ENCODE measurements at places on chromosomes 7 and 10. TPM values are rescaled to one million over a fixed set of nuclear protein-coding genes. Genes with fewer than 3 reads are reported as not detected.

DNA sequence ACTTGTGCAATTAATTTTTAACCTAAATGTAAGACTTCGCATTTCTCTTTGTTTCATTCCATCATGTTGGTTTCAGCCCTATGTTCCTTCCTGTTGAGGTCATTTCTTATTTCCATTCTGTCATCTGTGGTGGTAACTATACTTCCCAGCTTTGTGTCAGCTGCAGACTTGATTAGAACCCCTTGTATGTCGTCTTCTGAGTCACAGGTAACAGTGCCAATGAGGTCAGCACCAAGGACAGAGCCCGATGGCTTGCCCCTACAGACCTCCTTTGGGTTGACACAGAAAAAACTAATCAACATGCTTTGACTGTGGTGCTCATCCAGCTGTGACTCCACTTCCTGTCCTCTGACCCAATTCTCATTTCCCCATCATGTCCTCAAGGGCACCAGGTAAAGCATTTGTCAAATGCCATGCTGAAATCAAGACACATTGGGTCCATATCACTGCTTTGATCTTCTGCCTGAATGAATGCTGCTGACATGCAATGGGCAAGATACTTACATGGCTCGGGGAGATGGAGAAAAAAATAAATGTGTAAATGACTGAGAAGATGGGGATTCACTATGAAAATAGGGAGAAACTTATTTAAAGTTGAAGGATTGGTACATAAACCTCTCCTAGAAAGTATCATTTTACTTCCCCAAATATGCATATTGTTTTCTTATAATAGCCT lies 25.6 kb upstream of the CRTAC1 start:
- no peak for DNase-seq

Gene KCP
- 0.37 TPM for total RNA-seq

GRCh38 chr10:48490946-48491345 lies 113.9 kb downstream of the ARHGAP22 start:
- no peak for DNase-seq

Gene PNLIPRP3
- total RNA-seq, result 0.20 TPM

DNA sequence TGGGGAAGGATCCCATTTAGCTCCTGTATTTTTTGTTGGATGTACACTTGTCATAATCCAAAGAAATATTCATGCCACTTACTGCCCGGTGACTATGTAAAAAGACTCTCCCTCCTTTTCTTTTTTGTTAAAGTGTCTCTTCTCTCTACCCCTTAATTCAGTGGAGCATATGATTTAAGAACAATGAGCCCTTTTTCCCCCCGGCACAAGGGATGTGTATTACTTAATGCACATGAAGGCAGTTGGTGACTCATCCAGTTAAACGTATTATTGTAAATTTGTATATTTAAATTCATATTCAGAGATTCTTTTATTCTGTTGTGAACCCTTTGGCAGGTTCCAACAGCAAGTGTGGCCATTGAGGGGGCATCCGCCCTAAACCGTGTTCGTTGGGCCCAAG lies 241.9 kb downstream of the SLC25A13 start:
- DNase-seq, result no peak

Gene SAP25
- total RNA-seq, result 16.0 TPM

DNA sequence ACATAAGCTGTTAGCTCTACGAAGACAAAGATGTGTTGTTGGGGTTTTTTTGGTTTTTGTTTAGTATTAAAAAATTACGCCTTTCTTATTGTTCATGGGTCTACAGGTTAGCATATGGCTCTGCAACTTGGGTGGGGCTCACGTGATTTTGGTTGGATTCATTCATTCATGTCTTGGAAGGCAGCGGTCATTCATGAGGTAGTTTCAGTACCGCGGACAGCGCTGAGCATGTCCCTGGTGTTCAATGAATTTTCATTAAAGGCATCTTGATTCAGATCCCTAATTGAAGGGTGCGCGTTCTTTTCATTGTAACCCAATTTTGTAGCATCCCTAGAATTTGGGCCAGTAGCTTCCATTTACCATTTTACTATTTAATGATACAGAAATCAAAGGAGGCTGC lies 42.9 kb upstream of the TCERG1L start:
- DNase-seq, result no peak

DNA sequence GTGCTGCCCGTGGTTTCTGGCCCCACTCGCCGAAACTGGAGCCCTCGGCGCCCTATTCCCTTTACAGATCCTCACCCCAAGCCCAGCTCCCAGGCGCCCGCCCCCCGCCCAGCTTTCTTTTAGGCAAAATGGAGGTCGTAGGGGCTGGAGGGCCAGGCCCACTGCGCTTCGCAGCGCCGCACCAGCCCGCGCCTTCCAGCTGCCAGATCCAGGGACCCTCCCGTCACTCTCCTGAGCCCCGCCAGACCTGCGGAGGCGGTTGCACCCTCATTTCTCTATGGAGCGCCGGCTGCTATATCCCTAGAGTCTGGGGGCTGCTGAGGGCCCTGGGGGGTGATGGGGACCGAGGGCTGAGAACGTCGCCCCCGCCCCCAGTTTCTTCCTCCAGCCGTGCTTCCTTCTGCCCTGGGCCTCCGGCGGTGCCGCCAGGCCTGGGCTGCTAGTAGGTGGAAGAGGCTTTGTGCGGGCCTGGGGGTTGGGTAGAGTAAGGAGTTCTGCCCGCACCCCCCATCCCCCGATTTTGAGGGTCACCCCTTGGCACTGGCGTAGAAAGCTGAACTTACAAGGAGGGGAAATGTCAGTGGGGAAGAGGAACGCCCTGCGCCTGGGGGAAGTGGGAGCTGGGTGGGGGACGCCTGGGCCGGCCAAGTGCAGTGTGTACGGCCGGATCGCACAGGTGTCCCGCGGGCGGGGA lies 1.0 kb downstream of the GNB2 start:
- no peak for DNase-seq

DNA sequence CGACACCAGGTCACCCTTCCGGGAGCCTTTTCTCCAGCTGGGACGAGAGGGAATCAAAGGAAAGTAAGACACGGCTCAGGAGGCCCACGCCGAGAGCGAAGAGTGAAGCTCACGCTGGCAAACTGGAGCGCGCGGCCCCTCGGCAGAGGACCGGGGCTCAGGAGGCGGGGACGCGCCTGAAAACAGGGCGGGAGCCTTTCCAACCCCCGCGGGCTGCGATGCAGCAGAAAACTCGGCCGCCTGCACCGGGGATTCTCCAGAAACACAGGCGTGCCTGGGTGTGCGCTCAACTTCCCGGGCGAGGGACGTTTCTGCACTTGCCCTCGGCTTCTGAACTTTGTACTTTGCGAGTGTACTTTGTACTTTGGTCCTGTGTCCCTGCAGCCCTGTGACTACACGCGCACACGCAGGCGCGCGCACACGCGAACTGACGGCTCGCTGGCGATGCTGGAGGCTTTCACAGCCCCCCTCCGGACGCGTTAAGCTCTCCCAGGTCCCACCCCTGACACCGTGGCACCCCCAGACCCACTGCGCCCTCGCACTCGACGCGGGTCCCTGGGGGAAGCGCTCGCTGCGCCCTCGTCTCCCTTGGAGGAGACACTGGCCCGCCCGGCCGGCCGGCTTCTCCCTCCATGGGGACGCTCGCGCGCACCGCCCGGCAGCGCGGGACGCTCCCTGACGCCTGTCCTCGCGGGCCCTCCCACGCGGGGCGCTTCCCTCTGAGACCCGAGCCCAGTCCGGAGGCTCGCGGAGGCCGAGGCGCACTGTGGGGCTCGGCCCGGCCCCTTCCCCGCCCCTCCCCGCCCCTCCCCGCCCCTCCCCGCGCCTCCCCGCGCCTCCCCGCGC lies 588 bp upstream of the PAOX start:
- peak; percentile 72 for DNase-seq

GRCh38 chr7:30116771-30117170 lies 18.0 kb upstream of the MTURN start:
- DNase-seq, result no peak

DNA sequence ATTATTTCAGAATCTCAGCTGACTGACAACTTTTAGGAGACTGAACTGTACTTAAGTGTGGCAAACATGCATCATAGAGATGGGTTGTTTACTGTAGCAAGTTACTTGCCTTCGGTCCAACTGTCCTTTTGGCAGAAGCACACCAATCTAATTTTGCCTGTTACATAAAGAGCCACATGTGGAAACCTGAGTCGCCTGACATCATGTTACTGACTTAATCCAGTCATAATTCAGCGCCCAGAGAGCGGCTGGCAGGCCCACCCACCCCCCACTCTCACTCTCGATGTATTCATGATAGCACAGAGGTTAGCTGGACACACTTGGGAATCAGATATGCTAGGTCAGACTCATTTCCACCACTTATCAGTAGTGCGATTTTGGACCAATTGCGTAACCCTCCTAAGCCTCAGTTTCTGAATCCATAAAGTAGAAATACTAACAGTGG lies 57.3 kb upstream of the CAPZA2 start:
- DNase-seq, result no peak

Gene MYOF
- 121 TPM for total RNA-seq

DNA sequence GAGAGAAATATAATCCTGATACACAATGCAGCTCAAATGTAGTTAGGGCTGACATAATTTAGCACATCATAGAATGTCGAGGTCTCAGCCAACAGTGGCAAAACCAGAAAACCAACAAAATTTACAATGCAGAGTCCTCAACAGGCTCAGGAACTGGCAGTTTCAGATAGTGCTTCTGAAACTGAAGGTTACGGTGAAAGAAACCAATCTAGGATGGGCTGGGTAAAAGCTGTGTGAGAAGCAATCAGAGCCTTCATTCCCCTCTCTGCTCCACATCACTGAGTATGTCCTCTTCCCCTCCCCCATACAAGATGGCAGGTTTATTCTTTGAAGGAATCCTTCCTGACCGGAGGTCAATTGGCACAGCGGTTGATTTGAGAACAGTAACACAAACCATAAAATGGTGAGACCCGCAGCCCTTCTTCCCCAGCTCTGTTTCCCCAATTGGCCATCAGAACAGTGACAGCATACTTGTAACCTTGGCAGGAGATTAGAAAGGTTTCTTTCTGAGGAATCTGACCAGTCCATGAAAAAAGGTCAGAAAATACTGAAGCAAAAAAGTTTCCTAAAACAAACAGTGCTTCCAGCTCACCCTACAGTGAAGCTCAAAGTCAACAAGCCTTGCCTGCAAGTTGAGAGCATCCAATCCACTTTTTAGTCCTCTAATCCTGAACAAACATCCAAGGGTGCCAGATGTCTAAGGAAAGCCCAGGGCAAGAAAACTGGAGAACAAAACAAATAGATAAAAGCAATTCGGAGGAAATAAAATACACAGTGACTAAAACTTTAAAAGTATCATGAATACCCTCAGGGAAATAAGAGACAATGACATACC lies 53.9 kb upstream of the IL6 start:
- DNase-seq, result no peak

DNA sequence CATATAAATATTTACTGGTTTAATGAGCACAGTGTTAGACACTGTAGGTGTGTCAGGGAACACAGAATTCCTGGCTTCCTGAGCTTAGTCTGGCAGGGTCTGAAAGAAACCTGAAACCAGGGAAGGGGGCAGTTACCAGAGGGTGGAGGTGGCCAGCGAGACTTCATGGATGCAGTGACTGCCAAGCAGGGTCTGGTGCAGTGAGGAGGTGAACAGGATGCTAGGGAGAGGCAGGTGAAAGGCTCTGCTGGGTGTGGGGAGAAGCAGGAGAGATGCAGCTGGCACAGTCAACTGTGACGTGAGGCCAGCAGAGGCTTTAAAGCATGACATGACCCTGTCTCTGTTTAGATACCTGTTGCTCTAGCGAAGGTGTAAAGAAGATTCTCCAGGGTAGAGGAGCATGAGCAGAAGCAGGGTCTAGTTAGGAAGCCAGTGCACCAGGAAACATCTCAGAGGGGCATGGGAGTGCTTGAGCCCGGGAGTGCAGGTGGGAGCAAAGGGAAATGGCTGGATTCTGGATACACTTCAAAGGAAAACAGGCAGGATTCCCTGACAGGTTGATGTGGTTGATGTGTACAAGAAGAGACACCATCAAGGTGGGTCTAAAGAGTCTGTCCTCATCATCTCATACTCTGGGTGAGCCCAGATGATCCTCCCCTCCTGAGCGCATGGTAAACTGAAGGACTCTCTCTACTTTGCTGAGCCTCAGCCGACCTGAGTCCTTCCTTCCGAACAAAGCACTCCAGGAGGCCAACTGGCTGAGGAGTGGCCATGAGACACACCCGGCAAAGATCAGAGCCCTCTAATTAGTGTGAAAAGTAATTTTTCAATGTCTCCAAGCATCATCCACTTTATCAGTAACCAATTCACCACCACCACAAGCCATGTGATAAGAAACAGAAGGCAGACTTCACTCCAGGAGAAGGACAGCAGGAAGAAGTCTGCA lies 186.8 kb downstream of the COBL start:
- no peak for DNase-seq

DNA sequence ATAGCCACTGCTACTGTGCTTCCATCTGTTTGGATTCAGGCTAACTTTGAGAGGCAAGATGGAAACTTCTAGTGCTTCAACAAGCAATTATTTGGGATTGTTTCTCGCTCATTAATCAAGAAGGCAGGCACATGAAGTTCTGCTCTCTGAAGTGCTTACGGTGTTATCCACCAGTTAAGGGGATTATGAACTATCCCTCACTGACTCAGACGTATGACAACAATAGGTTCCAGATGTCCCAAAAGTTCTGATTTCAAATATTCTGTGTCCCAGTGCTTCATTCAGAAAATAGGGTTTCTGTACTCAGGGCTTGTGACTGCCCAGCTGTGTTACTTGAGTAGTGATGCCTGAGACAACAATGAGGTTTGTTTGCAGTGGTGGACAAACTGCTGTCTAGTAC lies 81.0 kb downstream of the HACD1 start:
- DNase-seq, result no peak

Gene WNT16
- total RNA-seq, result not detected

GRCh38 chr10:102384053-102384452 lies 11.5 kb upstream of the NFKB2 start:
- DNase-seq, result no peak

Gene ZP3
- not detected for total RNA-seq

DNA sequence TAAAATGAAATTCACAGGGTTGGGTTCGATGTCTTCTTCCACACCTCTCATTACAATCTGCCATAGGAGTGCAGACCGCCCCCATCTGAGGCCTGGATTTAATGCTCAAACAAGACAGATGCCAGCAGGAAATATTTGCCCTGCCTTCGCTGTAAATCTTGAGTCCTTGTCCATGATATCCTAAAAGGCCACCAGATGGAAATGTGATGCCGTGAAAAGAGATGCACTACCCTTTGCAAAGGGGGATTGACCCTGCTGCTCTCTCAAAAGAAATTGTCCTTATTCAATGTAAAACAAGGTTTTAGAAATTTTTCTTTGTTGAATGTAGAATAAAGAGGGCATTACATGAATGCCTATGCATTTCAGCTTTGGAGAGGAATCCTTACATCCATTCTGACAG lies 37.5 kb downstream of the AGAP4 start:
- DNase-seq, result no peak

DNA sequence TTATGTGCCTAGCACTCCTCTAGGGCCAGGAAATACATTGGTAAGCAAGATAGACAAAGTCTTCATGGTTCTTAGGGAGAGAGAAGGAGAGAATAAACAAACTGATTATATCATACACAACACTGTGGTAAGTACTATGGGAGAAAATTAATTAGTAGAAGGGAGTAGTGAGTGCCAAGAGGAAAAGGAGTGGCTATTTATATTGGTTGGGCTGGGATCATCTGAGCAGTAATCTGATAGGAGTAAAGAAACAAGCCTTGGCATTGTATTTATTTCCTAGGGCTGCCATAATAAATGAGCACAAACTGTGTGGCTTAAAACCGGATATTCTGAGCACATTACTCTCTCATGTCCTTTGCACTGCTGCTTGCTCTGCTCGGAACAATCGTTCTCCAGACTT lies 158.1 kb upstream of the PHF14 start:
- no peak for DNase-seq

Data from upper lobe of left lung (tissue), 6 donors.